ENCODE measurements at places on chromosomes 11 and 22.

DNA sequence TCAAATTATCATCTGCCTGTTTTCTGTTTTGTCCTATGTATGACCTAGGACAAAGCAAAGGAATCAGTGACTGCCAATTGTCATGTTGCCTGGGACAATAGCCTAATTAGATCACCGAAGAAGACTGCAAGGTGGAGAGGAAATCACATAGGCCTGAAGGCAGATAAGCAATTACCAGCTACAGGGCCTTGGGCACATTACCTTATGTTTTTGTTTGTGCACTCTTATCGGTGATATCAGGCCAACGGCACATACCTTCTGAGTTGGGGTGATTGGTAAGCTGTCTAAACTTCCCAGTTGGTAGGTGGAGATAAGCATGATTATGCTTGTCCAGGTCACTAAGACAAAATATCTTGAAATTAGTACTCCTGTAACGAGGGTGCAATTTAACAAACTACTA, 58.1 kb upstream of the FAM181B start:
- no peak for DNase-seq

DNA sequence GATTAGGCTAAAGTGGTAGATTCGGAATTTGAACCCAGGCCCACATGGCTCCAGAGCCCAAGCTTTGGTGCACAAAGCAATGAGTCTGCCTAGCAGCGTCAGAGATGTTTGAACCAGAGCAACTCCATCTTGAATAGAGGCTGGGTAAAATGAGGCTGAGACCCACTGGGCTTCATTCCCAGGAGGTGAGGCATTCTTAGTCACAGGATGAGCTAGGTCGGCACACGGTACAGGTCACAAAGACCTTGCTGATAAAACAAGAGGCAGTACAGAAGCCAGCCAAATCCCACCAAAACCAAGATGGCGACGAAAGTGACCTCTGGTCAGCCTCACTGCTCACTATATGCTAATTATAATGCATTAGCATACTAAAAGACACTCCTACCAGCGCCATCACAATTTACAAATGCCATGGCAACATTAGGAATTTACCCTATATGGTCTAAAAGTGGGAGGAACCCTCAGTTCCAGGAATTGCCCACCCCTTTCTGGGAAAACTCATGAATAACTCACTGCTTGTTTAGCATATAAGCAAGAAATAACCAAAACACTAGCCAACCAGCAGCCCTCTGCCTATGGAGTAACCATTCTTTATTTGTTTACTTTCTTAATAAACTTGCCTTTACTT, 40.3 kb upstream of the DAGLA start:
- DNase-seq: no peak

DNA sequence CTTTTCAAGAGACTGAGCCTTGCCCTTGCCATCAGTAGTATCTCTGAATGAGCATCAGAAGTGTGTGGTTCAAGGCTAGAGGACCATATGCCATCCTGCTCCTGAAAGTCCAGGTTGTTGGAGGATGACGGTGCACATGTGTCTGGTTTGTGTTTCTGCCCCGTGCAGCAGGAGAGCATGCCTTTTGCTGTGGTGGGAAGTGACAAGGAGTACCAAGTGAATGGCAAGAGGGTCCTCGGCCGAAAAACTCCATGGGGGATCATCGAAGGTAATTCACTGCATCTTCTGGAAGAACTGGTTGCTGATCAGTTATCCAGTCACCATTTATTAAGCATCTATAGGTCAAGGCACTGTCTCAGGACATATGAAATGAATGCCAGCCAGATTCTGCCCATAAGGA, 6.1 kb upstream of the WBP2NL start:
- no peak for DNase-seq

- no peak for DNase-seq
Observed at GRCh38 chr11:23473782-23474181, 613.5 kb upstream of the CCDC179 start.

DNA sequence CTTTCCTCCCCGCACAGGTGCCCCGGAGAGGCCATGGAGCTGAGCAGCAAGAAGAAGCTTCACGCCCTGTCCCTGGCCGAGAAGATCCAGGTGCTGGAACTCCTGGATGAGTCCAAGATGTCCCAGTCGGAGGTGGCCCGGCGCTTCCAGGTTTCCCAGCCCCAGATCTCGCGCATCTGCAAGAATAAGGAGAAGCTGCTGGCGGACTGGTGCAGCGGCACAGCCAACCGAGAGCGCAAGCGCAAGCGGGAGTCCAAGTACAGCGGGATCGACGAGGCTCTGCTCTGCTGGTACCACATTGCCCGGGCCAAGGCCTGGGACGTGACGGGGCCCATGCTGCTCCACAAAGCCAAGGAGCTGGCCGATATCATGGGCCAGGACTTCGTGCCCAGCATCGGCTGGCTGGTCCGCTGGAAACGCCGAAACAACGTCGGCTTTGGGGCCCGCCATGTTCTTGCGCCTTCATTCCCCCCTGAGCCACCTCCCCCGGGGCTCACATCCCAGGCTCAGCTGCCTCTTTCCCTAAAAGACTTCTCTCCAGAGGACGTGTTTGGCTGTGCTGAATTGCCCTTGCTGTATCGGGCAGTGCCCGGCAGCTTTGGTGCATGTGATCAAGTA, 1.3 kb downstream of the TIGD3 start:
- no peak for DNase-seq

GRCh38 chr11:69167916-69168691, 12.4 kb downstream of the SMIM38 start:
- DNase-seq: no peak

- no peak for DNase-seq
Observed at GRCh38 chr11:120289426-120289825, 35.7 kb upstream of the TLCD5 start.

DNA sequence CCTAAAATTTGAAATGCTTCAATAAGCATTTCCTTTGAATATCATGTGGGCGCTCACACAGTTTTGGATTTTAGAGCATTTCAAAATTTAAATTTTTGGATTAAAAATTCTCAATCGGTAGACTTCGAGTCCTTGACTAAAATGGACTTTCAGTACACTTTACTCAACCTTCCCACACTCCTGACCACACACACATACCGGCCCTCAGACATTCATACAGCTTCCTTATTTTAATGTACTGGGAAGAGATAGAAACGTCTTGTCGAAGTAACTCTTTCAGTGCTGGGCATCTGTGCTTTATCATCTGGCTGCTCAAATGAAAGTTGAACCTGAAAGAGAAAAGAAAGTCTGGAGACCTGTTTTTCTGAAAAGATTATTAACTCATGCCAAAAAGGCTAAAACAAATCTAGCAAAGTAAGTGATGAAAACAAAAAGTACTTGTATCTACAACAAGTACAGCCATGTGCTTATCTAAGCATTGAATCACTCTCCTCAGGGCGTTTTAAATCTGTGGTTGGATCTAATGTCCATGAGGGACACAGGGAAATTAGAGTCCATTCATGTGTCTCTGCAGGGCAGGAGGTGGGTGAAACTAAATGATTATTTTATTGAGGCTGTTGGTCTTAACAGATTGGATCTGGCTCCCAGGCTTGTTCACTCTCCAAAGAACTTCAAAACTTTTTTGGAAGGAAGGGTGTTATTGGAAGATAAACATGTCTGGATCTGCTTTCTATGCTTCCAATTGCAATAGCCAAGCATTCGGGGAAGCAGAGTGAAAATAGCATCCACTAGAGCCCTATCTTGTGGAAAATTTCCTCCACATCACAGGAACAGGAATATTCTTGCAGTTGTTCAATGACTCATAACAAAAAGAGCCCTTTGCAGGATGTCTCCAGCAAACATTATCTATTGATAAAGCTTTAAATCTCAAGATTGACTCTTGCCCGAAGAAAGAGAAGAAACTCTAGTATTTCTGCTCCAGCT, 47.0 kb downstream of the CARD18 start:
- no peak for DNase-seq

DNA sequence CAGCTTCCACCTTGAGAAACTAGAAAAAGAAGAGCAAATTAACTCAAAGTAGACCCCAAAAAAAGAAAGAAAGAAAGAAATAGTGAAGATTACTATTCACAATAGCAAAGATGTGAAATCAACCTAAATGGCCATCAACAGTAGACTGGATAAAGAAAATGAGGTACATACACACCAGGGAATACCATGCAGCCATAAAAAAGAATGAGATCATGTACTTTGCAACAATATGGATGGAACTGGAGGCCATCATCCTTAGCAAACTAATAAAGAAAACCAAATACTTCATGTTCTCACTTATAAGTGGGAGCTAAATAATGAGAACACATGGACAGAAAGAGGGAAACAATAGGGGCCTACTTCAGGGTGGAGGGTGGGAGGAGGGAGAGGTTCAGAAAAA, 13.8 kb downstream of the CD3D start:
- no peak for DNase-seq

GRCh38 chr22:11253000-11253511, 4274.9 kb upstream of the OR11H1 start:
- DNase-seq: no peak

GRCh38 chr22:29944339-29944738, 61.4 kb downstream of the MTMR3 start:
- no peak for DNase-seq

GRCh38 chr11:28984231-28984630, 876.0 kb downstream of the METTL15 start:
- DNase-seq: no peak

DNA sequence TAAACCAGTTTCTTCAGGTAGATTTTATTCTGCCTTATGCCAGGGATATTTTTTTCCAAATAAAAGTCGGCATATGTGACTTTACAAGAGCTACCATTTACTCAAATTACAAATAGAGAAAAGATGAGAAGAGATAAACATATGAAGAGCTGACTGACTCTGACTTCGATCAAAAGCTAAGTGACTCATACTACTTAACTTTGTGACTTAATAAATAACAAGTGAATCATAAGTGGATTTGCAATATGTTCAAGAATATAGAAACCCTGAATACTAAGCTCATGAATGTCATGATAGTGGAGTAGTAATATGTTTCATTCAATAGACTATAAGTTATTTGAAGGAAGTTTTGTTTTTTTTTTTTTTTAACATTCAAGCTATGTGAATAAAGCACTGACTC, 130.5 kb upstream of the ANO3 start:
- no peak for DNase-seq

GRCh38 chr11:115408036-115408921, 95.9 kb downstream of the CADM1 start:
- DNase-seq: no peak

DNA sequence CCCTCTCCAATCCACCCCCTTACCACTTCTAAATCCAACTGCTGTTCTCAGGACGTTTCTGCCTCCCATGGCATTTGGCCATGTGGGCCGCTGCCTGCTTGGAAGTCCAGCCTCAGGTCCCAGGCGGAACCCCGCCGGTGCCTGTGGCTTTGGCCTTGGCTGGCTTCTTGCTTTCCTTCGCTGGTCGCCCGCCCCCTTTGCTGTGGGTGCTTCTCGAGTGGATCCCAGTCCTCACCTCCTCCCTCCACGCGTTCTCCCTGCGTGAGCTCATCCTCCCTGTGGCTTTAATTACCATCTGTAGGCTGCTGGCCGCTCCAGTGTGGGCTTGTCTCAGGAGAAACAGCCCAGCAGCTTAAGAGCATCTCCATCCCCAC, 111.7 kb downstream of the NECTIN1 start:
- no peak for DNase-seq

DNA sequence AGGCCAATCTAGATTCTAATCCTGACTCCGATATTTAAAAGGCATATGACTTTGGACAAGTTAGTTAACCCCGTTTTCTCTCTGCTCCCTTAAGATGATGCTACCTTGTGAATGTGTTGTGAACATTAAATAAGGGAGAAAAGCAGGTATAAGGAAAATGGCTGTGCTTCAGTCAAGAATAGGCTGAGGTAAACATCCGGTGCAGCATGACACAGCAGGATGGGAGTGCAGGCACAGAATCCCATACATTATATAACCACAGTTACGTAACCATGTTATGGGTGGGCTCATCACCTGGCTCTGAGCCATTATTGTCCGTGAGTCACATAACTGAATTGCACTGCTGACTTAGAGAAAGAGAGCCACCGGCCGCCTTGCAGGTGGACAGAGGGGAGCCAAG, 382.2 kb upstream of the ANO5 start:
- DNase-seq: no peak

GRCh38 chr11:75323609-75324008, 27.9 kb downstream of the ARRB1 start:
- DNase-seq: no peak

GRCh38 chr11:14655435-14655834, 11.8 kb downstream of the PDE3B start:
- DNase-seq: no peak

DNA sequence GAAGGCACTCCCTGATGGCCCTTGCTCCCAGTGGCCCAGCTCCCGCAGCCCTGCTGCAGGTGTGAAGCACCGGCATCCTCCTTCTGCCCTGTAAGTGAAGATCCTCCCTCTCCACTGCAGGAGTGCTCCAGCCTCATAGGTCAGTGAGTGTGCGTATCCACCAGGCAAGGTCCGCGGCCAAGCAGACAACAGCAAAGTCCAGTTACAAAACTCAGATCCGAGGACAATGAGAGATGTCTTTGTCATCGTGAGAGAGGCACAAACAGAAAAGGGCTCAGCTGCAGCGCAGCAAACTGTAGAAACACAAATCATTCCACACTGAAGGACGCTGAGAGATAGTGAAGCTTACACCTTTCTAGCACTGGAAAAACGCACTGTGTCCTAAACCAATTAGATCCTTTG, 46.1 kb downstream of the MYH9 start:
- no peak for DNase-seq

GRCh38 chr11:30510750-30511149, 75.4 kb downstream of the MPPED2 start:
- DNase-seq: no peak

DNA sequence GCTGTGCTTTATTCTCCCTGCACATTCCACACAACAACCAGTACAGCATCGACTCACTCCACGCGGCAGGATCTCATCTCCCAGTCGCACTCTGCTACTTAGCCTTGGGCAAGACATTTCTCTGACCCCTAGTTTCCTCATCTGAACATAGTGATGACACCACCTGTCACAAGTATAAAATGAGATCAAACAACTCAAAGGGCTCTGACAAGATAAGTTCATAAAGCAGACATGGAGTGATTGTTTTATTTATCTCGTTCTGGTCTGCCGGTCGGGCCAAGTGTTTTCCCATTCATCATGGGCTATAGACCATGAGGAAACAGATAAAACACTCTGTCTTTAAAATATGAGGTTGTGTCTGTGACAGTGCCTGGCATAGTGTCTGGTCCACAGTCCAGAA, 35.0 kb downstream of the DSCAML1 start:
- DNase-seq: no peak
